ENCODE measurements at places on chromosomes 5 and 9.

GRCh38 chr5:37552770-37553719 lies 173.9 kb downstream of the WDR70 start:
- peak; percentile 90 for DNase-seq

- no peak for DNase-seq
Measured at GRCh38 chr5:58503390-58504046, 12.3 kb downstream of the GAPT start.

- no peak for DNase-seq
Measured at GRCh38 chr9:106890608-106891007, 27.6 kb downstream of the ZNF462 start.

DNA sequence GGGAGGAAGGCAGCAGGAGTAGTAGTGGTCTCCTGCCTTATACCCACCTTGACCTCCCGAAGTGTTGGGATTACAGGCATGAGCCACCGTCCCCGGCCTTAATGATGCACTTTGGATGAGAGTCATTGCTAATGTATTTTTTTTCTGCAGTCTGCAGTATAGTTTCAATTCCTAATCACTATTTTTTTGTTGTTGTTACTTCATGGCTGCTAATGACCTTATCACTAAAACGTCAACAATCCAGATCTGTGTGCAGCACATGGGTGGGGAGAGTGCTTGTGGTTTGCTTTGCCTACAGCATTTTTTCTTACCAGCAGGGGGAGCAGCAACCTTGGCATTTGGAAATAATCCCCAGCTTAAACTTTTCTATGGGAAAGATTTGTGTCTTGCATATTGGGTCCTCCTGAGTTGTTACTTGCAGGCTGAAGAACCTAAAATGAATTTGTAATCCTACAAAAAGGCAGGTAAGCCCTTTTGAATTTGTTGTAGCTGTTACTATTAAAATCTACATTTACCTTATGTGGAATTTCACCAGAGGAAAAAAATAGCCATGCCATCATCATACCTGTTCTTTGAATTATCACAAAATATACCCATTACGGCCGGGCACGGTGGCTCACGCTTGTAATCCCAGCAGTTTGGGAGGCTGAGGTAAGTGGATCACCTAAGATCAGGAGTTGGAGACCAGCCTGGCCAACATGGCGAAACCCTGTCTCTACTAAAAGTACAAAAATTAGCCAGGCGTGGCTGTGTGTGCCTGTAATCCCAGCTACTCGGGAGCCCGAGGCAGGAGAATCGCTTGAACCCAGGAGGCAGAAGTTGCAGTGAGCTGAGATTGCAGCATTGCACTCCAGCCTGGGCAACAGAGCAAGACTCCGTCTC lies 6.3 kb upstream of the MED7 start:
- peak; percentile 73 for DNase-seq

GRCh38 chr5:125525356-125525755 lies 778.9 kb upstream of the ZNF608 start:
- no peak for DNase-seq

DNA sequence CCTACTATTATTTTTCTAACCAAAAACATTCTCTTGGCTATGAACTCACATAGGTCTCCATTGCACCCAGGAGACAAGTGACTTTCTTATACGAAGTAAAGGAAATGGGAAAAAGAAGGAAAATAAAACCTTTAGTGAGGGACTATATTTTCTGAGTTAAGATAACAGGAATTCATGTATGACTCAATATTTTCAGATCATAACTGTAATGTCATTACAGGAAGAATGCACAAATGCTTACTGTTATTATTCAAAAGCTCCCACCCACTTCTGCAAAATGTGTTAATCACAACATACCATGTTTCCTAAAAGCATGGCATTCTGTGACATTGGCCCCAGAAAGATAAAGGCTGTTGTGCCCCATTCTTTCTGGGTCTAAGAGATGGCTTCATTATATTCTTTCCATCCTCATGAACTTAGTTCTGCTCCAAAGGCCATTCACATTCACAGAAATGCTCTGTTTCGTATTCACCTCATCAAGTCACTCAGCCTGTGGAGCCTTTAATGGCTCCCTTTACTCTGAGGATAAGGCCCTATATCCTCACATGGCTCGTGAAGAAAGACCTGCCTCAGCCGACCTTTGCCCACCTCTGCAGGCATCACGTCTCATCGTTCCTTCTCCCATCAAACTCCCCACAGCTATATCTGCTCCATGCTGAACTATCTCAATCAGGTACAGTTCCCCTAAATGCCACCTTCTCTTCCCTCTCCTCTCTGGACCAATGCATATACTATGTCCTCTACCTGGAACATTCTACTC lies 77.0 kb downstream of the ABCA1 start:
- DNase-seq = no peak

DNA sequence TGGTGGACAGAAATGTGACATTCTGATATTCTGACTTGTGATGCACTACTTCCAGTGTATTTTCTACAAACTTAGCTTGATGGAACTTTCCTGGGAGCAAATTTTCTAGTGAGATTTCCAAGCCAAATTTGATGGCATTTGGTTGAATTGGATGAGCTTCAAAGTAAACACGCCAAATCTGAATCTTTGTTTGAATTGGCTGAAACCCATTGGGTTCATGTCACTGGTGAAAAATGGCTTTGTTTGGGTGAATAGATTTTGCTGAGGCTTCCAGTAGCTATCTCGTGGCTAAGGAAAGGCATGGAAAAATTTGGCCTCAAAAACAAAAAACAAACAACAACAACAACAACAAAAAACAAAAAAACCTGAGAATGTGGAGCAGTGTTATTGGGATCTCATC lies 271.1 kb upstream of the RPS23 start:
- no peak for DNase-seq

DNA sequence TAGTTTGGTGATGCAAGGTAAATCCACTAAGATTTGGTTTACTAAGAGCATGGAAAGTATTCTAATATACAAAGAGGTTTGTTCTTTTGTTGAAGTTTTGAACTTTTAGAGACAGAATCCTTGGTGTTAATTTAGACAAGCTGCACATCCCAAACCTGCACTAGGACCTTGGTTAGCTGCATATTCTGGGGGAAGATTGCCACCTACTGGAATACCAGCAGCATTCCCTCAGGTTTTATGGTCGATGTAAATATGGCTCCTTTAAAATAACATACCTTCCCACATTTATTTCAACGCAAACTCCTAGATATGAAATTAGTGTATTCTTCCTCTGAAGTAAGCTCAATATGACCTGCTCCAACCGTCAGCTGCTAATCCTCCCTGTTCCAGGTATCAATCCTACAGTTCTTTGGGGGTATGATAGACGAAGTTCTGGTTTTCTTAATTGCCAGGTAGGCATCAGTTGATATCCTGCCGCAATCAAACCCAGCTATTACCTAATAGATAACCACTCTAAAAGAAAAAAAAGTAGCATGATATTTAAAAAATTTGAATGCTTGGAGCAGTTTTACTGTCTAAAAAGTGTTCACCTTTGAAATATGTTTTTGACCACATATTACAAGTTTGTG lies 624.1 kb downstream of the ISL1 start:
- DNase-seq = peak; percentile 60

DNA sequence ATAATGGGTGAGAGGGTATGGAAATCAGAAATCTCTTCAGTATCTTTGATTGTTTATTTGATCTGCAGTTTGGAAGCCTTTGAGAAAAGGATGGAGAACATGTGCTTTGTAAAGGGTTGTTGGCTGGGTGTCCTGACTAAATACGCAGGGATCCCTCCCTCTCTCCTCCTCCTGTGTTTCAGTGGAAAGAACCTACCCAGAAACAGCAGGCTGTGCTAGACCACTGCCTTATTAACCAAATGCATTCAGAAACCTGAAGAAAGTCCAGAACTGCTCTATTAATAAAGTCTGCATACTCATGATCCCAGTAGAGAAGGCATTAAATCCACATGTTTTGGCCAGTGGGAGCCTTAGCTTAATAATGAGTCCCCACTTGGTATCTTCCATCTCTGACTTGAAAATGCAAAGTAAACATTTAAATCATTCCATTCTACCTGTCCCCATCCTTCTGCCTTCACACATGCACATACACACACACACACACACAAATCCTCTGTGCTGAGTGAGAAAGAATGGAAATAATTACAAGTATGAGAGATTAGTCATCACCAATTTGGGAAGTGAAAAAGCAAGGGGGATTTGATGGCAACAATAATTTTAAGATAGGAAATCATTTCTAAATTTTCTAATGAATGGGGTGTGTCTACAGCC lies 10.0 kb upstream of the LECT2 start:
- DNase-seq = no peak

GRCh38 chr5:523441-524222 lies 617 bp downstream of the SLC9A3 start:
- no peak for DNase-seq

- no peak for DNase-seq
Measured at GRCh38 chr5:32511776-32512374, 67.3 kb upstream of the ZFR start.

GRCh38 chr5:159838551-159839222 lies 77.6 kb upstream of the ADRA1B start:
- DNase-seq = no peak

GRCh38 chr9:4062966-4063365 lies 236.9 kb downstream of the GLIS3 start:
- no peak for DNase-seq

DNA sequence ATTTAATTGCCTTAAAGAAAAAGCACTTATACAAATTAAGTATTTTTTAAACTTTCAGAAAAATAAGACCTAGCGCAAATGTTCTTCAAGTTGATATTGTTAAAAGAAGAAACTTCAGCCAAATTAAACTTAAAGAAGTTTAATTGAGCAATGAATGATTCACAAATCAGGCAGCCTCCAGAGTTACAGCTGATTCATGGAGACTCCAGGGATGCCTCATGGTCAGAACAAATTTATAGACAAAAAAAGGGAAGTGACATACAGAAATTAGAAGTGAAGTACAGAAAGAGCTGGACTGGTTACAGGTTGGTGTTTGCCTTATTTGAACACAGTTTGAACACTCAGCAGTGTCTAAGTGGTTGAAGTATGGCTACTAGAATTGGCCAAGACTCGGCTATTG lies 60.3 kb downstream of the CDKN2A start:
- no peak for DNase-seq

DNA sequence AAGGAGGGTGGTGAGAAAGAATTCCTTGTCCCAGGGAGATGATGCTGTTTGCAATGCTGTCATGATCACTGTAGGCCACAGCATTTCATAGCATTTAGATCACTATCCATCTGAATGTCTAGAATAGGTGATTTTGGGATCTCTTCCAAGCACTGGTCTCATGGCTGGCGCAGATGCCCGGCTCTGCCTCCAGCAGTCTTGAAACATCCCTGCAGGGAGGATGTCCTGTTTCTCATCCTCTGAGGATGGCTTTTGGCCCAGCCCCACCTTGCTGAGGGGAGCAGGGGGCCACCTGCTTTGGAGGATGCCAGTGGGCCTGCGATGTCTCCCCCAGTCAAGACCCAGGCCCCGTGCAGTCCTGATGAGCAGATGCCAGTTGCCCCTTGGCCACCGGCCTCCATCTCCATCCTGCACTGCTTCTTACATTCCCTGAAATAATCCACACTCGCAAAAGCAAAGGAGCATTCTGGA lies 63.5 kb upstream of the GARNL3 start:
- no peak for DNase-seq

- DNase-seq = no peak
Measured at GRCh38 chr9:123568691-123569688, 213.0 kb downstream of the CRB2 start.

GRCh38 chr9:117214416-117214815 lies 200.4 kb downstream of the ASTN2 start:
- no peak for DNase-seq

GRCh38 chr5:142438573-142438972 lies 113.8 kb upstream of the SPRY4 start:
- DNase-seq = no peak

DNA sequence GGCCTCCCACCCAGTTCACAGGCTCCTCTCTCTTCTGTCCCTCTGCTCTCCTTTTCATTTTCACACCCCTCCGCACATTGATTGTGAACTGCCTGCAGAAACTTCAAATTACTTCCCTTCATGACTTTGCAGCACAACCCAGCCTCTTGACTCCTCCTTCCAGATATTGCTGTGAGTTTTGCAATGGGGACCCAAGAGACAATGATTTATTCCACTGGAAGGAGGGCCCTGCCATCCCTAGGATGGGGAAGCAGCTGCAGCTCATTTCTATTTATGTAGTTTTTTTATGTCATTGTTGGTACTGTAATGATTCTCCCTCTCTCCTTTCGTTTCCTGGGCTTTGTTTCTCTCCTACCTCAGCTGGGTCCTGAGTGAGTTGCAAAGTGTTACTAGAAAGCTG lies 364.9 kb downstream of the ICE1 start:
- DNase-seq = no peak

DNA sequence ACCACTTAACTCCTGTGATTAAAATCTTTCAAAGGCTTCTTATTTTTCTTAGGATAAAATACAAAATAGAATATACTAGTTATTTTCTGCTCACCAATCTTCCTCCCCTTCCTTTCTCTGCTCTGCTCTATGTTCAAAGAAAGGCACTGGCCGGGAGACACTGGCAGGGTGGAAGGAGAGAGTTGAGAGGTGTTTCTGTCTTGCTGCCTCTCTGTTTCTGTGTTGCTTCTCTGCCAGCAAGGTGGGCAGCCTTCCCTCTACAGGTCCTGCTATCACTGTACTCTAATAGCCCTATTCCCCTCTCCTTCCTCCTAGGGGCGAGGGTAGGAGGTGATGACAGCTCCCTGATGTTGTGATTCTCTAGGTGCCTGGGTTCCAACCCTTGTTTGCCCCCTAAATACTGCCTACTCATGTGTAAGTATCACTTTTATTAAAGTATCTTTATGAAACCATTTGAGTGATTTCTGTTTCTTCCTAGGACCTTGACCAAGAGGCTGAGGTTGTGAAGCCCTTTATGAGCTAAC lies 515.1 kb downstream of the TLE4 start:
- no peak for DNase-seq

DNA sequence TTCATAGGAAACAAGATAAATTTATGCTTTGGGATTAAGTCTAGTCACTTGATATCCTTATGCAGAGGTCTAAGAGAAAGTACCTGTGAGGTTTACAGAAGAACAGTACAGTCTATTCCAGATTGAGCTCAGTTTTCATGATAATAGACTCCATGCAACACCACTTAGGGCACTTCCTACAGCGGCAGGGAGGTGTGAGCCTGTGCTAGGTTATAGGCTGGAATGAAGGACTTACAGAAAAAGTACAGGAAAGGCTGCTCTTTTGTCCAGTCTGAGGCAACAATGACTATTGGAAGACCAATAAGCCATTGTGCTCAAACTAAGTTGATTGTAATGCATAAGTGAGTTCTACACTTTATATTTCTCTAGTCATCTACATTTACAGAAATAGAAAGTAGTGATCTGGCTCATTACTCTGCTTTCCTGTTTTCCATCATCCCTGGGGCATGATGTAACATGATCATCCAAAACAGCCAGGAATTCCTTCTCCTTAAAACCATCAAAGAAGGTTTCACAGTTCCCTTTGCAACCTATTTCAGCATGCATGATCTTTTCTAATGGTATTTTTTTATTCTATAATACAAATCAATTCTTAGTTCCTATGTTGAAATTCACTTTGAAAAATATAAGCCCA lies 322.8 kb downstream of the SLF1 start:
- no peak for DNase-seq

GRCh38 chr5:135253601-135254178 lies 145.3 kb downstream of the MACROH2A1 start:
- DNase-seq = no peak

GRCh38 chr9:121769939-121770338 lies 118.5 kb downstream of the DAB2IP start:
- no peak for DNase-seq

Measured in mesenchymal stem cell (in vitro differentiated cells and primary cell).